Omental fat pad (tissue), 4 donors: ENCODE measurements at places on chromosomes 1 and 21.

GRCh38 chr1:100671601-100672000 is 47.9 kb upstream of the VCAM1 start:
- DNase-seq: no peak

- no peak for DNase-seq
These were observed 44.3 kb upstream of the ZC3H11B start for GRCh38 chr1:219657186-219657585.

GRCh38 chr1:110239441-110240430 is 29.6 kb downstream of the KCNC4 start:
- no peak for DNase-seq

GRCh38 chr1:248686815-248687214 is 15.8 kb downstream of the OR14I1 start:
- DNase-seq: no peak

- no peak for DNase-seq
These were observed 70.0 kb downstream of the LMO4 start for GRCh38 chr1:87398641-87399040.

GRCh38 chr1:246221485-246222255 is 285.4 kb downstream of the SMYD3 start:
- no peak for DNase-seq

DNA sequence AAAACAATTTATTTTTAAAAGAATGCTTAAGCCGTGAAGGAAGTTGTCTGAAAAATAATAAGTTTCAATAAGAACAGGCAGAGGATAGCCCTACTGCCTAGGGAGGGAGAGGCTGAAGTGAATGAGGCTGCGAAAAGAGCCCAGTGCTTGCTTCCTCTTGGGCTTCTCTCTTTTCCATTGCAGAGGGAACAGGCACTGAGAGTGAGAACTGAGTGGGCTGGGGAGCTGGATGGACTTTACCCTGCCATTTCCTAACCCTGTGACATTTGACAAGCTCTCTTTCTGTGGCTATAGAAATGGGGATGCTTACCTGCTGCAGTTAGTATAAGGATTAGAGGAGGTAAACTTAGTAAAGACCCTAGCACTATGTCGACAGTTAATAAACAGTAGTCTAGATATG is 30.0 kb downstream of the TENT5C start:
- DNase-seq: no peak

- DNase-seq: no peak
These were observed 8.1 kb downstream of the TFF3 start for GRCh38 chr21:42307106-42307505.

DNA sequence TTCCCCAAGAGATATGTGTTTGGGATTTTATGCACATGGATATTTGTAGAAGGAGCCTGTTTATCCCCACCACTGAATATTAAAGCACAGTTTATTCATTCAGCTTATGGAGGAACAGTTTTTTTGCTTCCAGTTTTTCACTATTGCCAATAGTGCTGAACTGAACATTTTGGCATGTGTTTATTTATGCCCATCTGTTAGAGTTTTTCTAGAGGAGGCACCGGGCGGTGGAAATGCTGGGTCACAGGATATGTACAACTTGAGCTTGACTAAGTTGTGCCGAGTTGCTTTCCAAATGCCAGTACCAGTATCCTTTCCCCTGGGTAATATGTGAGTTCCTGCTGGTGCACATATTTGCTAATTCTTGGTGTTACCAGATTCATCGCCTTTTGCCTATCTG is 111.3 kb downstream of the GREM2 start:
- DNase-seq: no peak

- no peak for DNase-seq
These were observed 129.1 kb upstream of the RAB4A start for GRCh38 chr1:229141689-229142377.

- DNase-seq: no peak
These were observed 4.3 kb upstream of the C1orf115 start for GRCh38 chr1:220685879-220686278.

GRCh38 chr1:10663678-10664035 is 132.8 kb downstream of the CASZ1 start:
- DNase-seq: no peak

- DNase-seq: no peak
These were observed 112.7 kb upstream of the BACE2 start for GRCh38 chr21:41055266-41055665.

DNA sequence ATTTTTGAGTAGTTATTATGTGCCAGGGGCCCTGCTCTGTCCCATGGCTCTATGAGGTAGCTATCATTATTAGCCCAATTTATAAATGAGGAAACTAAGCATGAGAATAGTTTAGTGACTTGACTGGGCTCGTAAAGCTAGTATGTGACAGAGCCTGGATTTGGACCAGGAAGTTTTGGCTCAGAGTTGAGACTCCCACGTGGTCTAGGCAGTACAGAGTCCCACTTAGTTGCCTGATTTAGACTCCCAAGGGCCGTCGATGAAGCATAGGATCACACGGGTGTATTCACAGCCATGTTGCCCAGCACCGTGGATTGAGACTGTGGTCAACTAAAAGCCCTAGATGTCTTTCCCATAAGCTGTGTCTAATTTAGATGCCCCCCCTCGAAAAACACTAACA is 81.7 kb downstream of the DDX20 start:
- DNase-seq: no peak

DNA sequence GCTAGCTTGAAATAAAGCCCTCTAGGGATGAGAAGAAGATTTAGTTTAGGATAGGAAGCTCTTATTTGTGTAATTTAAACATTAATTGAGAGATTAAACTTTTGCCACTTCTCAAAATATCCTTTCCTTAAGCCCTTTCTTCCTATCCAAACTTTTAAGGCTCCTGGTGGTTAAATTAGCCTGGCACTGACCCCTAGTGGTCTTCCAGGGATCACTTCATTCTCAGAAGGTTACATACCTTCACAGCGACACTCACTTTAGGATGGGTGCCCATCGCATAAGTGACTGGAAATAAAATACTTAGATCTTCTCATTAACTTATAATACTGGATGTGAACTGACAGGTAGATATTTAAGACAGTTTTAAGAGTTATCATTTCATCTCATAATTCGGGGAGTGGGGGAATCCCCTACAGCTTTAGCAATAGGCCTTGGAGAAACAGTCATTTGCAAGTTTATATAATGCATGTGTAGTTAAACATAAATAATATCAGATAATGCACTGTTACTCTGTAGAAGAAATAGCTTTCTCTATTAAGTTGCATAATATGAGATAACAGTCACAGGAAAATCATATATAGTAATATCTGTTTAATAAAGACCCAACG is 7.4 kb downstream of the LHX9 start:
- DNase-seq: no peak

DNA sequence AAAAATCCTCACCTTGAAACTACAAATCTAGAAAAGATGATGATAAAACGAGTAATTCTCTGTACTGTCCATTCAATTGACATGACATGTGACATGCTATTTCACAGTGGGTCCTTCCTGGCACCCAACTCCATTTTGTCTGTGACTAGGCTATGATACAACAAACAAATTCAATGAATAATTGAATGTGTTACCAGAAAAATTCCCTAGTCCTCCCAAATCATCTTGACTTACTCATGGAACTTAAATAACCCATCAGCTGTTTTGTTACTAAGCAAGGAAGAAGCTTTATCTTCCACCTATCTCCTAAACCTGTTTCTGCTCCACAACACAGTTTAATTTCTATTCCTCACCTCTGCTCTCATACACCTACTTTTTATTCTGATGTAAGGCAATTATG is 30.4 kb downstream of the B3GALNT2 start:
- no peak for DNase-seq

DNA sequence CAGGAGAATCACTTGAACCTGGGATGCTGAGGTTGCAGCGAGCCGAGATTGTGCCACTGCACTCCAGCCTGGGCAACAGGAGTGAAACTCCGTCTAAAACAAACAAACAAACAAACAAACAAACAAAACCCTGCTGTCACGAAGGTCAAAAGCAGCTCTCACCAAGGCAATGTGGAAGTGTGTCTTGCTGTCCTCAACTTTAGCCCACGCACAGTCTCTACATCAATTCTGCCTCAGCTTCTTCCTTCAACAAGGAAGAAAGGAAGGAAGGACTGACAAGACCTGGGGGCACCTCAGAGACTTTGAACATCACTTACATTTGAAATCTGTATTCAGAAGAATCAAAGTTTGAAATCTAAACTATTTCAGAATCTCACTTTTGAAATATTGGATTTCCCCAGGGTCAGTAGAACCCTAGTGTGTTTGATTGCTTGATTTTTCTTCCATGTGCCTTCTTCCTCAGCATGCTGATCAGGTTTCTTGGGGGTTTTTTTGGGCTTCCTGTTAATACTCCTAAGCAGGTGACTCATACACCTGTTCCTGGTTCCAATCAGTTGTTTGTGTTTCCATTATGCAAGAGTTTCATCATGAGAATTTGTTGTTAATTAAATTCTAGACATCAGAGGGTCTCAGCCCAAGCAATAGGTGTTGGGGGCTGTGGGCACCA is 6.5 kb upstream of the CSTB start:
- DNase-seq: no peak

DNA sequence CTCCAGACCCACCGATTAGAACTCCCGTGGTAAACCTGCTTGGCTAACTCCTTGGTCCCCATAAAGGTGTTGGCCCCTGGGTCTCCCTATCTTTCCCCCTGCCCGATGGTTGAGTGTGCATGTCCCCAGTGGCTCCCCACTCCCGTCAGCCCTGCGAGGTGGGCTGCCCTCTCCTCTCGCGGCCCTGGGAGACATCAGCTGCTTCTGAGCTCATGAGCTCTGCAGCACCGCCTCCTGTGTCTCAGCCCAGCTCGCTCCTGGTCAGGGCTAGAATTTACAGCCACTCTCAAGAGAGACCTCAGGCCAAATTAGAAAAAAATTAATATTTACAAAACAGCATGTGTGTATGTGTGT is 15.9 kb upstream of the ZBTB21 start:
- no peak for DNase-seq

DNA sequence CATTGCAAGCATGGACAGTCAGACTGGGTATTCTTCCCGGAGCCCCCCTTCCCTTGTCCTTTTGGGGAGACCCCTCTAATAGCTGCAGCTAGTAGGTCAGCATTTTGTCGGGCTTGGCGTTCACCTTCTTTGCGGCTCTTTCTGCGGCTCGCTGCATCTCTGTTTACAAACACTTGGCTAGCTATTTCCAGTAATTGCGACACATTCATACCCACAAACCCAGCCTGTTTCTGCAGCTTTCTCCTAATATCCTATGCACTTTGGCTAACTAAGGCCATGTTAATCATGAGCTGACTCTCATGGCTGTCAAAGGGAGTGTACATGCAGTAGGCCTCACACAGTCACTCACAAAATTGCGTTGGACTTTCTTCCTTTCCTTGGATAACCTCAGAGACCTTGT is 716.4 kb downstream of the AMY1C start:
- no peak for DNase-seq

DNA sequence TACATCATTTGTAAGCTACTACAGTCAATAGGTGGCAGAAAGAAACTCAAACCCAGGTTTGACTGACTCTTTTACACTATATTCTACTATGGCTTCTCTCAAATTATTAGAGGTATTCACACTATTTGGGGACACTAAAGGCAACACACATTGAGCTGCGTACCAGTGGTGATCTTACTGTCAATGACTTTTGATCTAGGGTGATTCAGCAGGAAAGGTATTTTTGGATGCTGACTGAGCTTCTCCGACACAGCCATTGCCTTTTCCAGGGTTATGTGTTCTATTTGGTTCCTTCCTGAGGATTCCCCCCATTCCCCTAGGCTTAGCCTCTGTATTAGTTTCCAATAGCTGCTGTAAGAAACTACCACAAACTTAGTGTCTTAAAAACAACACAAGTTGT is 73.2 kb upstream of the JAK1 start:
- no peak for DNase-seq

DNA sequence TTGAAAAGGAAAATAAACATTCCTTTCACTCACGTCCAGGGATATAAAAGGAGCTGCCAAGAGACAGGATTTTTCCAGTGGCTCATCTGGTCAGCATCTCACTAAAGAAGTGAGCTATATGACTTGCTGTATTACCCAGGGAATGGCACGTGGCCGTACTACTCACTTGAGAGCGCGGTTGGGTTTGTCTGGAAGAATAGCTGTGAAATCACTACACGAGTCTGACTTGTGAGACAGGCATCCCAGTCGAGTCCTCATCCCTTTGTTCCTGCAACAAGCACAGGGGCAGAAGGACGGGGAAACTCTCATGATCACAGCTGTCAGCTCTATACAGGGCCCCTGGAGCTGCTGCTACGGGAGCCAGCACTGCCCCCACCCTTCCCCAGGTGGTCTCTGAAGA is 17.7 kb downstream of the RGS8 start:
- no peak for DNase-seq

DNA sequence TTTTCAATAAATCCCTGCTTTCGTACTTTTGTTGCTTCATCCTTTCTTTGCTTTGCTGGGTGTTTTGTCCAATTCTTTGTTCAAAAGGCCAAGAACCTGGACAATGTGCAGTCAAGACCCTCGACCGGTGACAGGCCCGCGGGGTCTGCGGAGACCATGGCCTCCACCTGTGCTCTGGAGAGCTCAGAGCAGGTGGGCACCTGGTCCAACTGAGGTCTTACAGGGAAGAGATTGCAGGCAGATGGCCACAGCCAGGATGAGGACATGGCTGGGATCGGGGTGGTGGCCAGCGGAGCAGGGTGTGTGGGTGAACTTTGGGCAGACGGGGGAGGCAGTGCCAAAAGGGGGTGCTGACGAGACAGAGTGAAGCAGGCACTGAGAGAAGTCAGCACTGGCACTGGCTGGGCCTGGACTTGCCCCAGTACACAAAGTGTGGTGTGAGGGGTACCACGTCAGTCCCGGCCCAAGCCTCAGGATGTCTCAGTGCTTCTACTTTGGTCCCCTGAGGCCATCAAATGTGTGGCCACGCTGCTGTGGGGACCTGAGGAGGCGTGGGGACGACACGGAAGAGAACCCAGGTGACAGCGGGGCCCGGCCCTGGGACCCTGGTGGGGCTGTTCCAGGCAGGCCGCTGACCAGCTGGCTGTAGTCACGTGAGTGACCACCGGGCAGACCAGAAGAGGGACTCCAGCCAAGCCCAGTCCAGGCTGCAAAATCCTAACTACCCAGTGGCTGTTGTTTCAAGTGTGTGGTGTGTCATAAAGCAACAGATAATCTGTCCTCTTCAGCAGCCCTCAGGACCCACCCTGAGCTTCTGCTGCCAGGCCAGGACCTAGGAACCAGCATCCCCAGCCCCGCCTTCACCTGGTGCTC is 10.4 kb upstream of the CCDC27 start:
- no peak for DNase-seq

DNA sequence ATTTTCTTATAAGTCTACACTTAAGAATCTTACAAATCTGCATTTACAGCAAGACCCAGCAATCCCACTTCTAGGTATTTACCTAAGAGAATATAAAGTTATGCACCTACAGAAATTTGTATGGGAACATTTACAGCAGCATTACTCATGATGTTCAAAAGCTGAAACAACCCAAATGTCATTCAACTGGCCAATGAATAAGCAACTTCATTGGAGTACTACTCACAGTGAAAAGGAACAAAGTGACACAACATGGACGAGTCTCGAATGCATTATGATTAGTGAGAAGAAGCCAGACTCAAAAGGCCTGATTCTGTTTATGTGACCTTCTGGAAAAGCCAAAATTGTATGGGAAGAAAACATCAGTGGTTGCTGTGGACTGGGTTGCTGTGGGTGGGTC is 116.9 kb downstream of the CAMTA1 start:
- no peak for DNase-seq

- DNase-seq: no peak
These were observed 250.0 kb downstream of the FAF1 start for GRCh38 chr1:50710099-50710498.
